ENCODE measurements at places on chromosomes 3 and 15. TPM values are rescaled to one million over a fixed set of nuclear protein-coding genes. Genes with fewer than 3 reads are reported as not detected.

GRCh38 chr3:196227121-196227561 lies 10.8 kb downstream of the SLC51A start:
- DNase-seq = no peak

GRCh38 chr15:77224352-77224751 lies 153.4 kb upstream of the TSPAN3 start:
- no peak for DNase-seq

DNA sequence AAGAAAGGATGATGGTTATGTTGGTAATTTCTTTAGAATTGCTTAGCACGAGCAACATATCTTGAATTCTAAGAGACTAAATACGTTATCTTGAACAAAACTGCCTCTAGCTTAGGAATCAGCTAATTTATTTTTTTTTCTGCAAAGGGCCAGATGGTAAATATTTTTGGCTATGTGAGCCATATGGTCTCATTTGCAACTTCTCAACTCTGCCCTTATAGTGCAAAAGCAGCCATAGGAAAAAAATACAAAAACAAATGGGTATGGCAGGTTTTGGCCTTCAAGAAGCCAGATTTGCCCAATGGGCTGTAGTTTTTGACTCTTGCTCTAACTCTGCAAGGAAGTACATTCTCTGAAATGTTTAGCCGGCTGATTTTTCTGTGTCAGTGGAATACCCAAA lies 11.9 kb downstream of the OXSM start:
- DNase-seq = no peak

- DNase-seq = no peak
Measured at GRCh38 chr3:7437231-7437630, 576.3 kb downstream of the GRM7 start.

- no peak for DNase-seq
Measured at GRCh38 chr15:59059076-59059597, 45.8 kb upstream of the CCNB2 start.

DNA sequence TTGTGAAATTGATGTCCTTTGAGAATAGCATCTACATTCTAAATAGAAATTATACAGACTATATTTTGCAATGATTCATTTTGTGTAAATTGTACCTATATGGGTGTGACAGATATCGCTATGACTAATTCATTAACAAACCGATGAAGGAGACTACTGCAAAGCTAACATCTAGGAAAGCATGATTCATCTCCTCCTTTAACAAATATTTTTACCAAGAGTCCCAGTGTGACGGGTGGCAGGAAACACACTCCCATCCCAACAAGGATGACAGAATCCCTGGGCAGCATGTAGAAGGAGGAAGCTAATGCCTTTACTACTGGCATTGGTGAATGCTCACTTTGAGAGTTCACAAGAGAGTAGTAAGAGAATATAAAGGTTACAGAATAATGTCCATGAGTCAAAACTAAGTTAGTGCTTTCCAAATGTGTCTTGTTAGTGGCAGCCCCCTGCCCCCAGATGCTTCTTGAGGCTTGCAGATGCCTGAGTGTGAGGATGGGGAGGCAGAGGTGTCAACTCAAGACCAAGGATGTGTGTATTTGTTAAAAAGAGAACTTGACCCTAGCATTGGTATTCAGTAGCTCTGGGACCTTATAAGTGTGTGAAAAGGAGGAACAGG lies 180.6 kb downstream of the FMN1 start:
- DNase-seq = no peak

- no peak for DNase-seq
Measured at GRCh38 chr15:60392601-60392985, 5.2 kb downstream of the ANXA2 start.

DNA sequence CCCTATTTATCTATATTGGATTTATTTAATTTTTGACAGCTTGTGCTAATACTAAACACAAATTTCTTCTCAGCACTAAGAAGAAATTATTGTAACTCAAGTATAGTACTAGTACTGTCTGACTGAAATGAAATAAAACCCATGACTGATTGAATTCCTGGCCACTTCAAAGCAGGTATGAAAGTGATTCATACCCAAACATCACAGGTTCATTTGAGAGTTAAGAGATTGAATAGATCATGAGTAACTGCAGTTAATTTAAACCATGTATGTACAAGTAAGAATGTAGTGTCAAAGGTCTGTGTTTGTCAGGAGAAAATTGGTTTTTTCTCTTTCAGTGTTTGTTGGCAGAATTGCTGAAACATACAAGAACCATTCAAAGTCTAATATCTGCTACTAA lies 332.0 kb upstream of the GRM7 start:
- DNase-seq = no peak

DNA sequence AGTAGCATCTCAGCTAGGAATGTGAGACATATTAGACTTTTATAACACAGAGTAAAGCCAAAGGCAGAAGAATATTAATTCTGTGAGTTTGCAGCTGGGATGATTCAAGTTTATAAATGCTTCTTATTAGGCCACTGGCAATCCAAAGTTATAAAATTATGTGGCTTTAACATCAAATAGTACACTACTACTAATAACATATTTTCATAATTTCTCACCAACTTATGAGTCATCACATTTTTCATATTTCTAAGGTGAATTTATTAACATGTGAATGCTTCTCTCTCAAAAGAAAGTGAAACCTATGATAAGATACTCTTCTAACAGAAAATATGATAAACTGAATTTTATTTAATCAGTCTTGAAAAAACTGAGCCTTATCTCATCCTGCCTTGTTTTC lies 1348.2 kb upstream of the ALCAM start:
- no peak for DNase-seq

DNA sequence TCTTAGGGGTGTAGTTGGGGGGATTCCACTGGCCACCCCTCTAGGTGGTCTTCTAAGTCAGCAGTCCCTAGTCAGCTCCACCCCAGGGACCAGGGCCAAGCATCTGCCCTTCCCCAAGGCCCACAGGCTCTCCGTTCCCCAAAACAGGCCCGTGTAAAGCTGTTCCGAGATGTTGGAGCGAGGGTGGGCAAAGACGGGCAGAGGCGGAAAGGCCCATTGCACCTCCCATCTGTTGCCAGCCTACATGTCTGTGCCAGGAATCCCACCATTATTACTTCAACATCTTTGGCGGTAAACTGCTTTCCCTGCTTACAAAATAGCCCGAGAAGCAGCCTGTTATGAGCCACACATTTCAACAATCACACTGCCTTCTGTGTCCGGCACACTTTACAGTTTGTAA lies 1.9 kb upstream of the ATP2B2 start:
- DNase-seq = no peak

GRCh38 chr3:150469031-150469930 lies 61.2 kb downstream of the TSC22D2 start:
- no peak for DNase-seq

GRCh38 chr3:33437556-33438283 lies 2.5 kb downstream of the UBP1 start:
- DNase-seq = no peak

Gene LRRC31
- total RNA-seq = not detected

Gene TF
- 694 TPM for total RNA-seq

Gene GOLGA6L7
- not detected for total RNA-seq

Gene CCRL2
- total RNA-seq = 1.7 TPM

Gene KLHL18
- total RNA-seq = 33.3 TPM

Gene PP2D1
- not detected for total RNA-seq

Gene VPS39
- 121 TPM for total RNA-seq

Gene PLA1A
- total RNA-seq = 6.0 TPM
